ENCODE measurements at places on chromosomes 16 and 17. TPM values are rescaled to one million over a fixed set of nuclear protein-coding genes. Genes with fewer than 3 reads are reported as not detected.

- DNase-seq = no peak
Observed at GRCh38 chr17:34623856-34624766, 44.7 kb downstream of the TMEM132E start.

KIAA0513 gene
- 3.3 TPM for polyA plus RNA-seq

- DNase-seq = no peak
Observed at GRCh38 chr16:84370723-84371552, 2.6 kb downstream of the ATP2C2 start.

CCL15 gene
- not detected for polyA plus RNA-seq

GRCh38 chr17:66929591-66929990 is 34.9 kb upstream of the CACNG4 start:
- no peak for DNase-seq

CD300C gene
- not detected for polyA plus RNA-seq

- DNase-seq = no peak
Observed at GRCh38 chr17:29731589-29731929, 108.8 kb upstream of the CORO6 start.

- DNase-seq = no peak
Observed at GRCh38 chr17:30720013-30720471, 104.5 kb downstream of the CRLF3 start.

DNA sequence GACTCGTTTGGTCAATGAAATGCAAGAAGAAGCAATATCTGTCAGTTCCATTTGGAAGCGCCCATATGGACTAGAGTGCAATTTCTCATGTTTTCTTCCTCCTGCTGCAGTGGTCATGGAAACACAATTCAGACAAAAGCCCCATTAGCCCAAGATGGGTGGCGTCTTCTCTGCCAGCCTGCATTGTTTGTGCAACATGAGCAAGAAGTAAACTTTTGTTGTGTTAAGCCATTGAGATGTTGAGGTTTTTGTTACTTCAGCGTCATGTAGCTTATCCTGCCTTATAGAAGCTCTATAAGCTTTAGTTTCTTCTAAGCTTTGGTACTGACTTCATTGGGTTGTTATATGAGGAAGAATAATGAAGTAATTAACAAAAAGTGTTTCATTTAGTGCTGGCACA is 137.4 kb downstream of the NPIPB5 start:
- no peak for DNase-seq

DNA sequence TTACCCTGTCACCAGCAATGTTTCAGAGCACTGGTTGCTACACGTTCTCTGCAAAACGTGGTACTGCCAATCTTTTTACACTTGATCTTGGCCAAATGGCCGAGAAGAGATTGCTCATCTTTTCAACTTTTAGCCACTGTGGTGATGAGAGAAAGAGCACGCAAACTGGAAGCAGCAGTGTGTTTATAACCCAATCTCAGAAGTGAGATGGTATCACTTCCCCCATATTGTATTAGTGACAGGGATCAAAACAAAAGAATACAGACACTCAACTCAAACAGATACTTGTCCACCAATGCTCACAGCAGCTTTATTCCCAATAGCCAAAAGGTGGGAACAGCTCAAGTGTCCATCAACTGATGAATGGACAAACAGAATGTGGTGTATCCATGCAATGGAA is 72.1 kb upstream of the FA2H start:
- DNase-seq = no peak

- DNase-seq = no peak
Observed at GRCh38 chr16:50399411-50399810, 30.6 kb upstream of the BRD7 start.

DNA sequence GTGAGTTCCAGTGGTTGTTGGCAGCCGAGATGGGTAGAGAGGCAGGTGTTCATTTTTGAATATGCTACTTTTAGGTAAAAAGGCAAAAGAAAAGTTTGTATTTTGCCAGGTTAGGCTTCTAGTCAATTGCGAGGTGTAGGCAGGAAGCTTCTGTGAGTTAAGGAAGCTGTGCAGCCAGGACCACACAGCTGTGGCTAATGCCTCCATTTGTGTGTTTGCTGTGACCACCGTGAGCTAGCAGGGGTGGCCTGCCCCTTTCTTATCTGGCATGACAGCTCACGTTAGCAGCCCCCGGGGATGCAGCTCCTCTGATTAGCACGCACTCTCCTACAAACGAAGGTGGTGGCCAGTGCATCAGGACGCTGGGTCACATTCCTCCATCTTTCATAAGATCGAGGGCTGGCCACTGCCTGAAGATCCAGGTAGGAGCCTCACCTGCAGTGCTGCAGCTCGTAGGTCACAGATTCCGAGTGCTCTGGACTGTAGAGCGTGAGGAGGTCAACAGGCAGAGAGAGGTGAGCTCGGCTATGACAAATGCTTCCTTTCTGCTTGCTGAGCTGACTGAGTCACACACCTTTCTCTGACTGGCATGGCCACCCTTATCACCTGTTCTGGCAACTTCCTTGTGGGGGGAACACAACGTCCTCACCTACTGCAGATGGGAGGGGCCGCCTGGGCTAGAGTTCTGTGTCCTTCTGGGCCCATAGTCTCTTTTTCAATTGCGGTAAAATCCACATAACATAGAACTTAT is 244.4 kb downstream of the HS3ST3B1 start:
- DNase-seq = no peak

- DNase-seq = no peak
Observed at GRCh38 chr16:69348222-69348621, 3.4 kb downstream of the TMED6 start.

ERI2 gene
- polyA plus RNA-seq = 4.9 TPM

HSD3B7 gene
- 0.07 TPM for polyA plus RNA-seq

VAMP2 gene
- polyA plus RNA-seq = 60.1 TPM

- no peak for DNase-seq
Observed at GRCh38 chr17:74543891-74544760, 1.8 kb downstream of the CD300C start.

ICAM2 gene
- 557 TPM for polyA plus RNA-seq

DNA sequence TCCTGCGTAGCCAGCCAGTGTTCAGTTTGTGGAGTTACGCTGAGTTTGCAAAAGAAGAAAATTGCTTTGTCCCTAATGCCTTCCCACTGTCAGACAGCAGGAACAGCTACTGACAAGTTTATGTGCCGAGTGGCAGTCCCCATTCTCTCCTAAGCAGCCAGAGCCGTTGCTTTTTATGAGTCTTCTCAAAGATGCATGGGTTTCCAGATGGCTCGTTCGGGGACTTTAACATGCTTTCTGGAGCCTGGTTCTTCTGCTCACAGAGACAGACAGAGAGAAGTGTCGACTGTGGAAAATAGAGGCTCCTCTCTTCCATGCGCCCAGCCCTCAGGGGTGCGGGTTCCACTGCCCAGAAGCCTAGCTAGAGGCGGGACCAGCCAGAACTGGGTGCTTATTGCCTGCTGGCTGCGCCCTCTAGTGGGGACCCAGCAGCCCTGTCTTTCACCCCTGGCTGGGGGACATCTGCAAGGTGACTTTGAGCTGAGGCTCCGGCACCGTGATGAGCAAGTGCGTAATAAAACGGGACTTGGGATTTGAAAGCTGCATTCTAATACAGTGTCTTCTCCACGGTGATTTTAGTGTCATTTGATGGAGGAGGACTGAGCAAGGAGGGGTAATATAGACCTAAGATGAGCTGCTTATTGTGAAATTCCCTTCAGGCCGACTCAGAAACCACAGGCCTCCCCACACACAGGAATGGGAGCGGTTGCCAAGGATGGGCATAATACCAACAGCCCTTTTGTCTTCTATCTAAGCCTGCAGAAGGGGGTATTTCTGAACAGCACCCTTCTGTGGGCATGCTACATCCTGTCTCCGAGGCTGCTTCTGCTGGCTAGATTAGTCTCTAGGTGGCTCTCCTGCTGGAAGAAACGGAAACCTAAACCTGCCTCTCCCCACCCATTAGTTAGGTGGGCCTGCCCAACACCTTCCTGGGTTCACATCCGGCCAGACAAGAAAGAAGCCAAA is 73.1 kb downstream of the CCDC182 start:
- peak; percentile 29 for DNase-seq

DNA sequence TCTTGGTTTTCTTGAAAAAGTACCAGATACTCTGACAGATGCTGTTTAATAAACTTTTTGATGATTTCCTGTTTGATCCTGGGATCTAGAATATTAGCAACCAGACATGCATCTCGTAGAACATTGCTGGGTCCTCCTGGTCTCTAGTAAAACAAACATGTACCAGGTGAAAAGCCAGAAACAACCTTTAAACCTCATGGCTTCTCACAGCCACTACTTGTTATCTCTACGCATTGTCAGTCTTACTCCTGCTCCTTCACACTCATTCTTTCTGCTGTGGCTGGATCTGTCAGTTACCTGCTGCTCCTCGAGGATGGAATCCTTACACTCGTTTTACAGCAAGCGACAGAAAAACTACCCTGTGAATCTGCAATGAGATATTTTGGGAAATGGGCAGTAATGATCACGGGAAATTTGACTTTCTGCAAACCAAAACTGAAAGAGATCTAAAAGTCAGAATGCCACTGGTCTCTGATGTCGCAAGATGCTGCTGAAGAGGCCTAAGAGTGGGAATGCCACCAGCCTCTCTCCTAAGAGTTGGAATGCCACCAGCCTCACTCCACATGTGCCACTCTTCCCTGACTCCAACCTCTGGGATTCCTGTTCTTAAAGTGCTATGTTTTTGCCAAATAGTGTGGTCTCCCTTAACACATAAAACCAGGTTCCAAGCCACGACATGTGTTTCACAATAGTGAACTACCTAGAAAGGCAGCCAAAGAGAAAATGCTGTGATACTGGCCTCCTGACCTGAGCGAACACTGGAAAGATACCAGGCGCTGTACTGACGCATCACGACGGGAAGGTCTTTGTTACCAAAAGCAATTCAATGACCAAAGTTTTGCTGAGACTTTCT is 86.3 kb downstream of the VPS53 start:
- no peak for DNase-seq

GRCh38 chr17:12081720-12082119 is 61.0 kb downstream of the MAP2K4 start:
- no peak for DNase-seq

- DNase-seq = no peak
Observed at GRCh38 chr16:13335879-13336278, 434.5 kb downstream of the SHISA9 start.

MMP2 gene
- polyA plus RNA-seq = not detected

GRCh38 chr17:9322326-9322725 is 253.3 kb downstream of the STX8 start:
- no peak for DNase-seq

Data from CD4-positive, CD25-positive, alpha-beta regulatory T cell (primary cell).